Cortex of kidney (tissue), 1 donor: ENCODE measurements at places on chromosomes 5 and 9.

DNA sequence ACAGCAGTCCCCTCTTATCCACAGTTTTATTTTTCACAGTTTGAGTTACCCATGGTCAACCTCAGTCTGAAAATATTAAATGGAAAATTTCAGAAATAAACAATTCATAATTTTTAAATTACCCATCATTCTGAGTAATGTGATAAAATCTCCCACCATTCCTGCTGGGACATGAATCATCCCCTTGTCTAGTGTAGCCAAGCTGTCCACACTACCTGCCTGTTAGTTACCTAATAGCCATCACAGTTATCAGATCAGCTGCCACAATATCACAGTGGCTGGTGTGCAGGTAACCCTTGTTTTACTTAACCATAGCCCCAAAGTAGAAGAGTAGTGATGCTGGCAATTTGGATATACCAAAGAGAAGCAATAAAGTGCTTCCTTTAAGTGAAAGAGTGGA lies 10.7 kb downstream of the PLGRKT start:
- DNase-seq = no peak

DNA sequence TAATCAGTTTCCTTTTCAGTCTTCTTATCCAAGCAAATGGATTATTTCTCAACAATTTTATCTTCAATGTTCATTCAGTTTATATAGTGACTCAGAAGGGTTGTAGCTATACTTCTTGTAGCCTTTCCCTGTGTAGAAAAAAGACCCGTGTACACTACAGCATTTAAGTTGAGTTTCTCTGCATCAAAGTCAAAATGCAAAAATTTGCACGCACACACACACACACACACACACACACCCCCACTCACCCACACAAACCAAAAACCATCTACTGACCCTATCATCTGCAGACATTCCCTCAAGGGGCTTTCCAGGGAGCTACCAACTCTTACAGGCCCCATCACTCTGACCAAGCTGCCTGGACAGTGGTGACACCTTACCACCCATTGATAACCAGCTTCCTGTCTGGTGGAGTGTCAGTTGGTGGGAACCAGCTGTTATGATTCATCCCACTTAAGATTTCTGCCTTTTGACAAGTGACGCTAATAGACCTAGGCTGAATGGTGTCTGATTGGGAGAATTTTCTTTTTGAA lies 12.2 kb upstream of the ELL2 start:
- DNase-seq = no peak

DNA sequence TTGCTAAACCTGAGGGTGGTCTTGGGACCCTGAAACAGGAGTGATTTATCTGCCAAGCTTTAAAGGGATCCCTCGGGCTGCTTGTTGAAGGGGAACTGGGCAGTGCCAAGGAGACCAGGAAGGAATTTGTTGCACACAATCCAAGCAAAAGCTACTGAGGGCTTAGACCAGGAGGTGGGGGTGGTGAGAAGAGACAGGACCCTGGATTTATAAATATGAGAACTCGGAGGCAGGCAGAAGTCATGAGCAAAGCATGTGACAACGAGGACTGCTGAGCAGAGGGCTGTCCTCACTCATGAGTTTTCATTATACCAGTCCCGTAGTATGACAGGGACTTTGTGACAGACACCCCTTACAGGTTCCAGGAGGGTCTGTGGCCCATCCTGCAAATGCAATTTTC lies 237.3 kb downstream of the DRD1 start:
- no peak for DNase-seq

- no peak for DNase-seq
These were observed 21.8 kb downstream of the MCTP1 start for GRCh38 chr5:95262933-95263660.

GRCh38 chr9:105053209-105053652 lies 125.3 kb upstream of the ABCA1 start:
- DNase-seq = no peak

GRCh38 chr9:103364753-103365152 lies 369.6 kb downstream of the CYLC2 start:
- DNase-seq = no peak

- no peak for DNase-seq
These were observed 205.6 kb downstream of the PSAT1 start for GRCh38 chr9:78502566-78502965.

GRCh38 chr9:70578720-70579119 lies 164.3 kb upstream of the KLF9 start:
- no peak for DNase-seq

DNA sequence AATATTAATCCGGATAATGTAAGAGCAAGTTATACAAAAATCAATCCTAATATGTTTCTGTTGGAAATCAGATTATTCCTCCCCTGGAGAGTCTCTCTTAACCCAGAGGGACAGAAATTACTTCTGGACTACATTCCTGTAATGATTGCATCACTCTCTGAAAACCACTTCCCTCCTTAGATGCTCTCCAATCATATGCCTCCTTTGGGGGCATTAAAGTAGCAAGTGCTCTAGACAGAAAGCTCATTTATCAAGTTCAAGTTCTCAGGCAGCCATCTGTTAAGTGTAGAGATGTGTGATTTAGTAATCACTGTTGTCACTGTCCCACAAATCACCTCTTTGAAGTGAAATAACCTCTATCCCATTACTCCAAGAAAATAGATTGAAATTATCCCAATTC lies 247.1 kb downstream of the SLCO4C1 start:
- no peak for DNase-seq

DNA sequence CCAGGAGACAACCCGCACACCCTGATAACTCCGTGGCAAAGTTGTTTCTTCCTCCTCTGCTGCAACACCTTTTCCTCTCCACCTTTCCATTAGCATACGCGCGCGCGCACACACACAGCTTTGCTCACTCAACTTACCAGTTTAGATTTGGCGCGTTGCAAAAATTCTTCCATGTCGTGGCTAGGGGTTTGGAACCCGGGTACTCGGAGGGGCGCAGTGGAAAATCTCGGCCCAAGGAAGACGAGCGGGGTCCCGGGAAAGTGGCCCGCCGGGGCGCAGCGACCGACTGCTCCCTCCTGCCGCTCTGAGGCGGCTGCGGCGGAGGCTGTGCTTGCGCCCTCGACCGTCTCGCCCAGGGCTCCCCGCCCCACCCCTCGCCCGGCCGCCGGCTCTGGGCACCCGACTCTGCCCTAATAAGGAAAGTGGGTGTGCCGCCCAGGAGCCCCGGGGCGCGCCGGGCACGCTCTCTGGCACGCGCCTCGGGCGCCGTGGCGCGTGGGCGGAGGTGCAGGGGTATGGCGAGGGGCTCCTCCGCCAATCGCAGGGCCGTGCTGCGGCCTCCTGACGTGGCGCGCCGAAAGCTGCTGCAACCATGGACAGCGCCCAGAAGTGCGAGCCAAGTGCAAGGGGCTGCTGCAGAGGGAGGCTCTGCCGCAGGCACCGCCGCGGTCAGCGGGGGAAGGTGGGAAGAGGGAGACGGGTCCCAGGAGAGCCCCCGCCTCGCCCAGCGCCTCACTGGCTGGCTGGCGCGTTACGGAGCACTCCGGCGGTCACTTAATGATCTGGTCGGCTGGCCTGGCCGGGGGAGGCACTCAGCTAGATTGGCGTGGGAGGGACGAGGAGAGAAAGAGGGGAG lies at the start of gene PRUNE2:
TSS of gene PRUNE2 (minus strand) at position 324 of the 856 bp plus-strand sequence. CDS start at position 173, 151 bp downstream.
- DNase-seq = no peak

GRCh38 chr5:160462167-160462566 lies 40.5 kb downstream of the PTTG1 start:
- no peak for DNase-seq

DNA sequence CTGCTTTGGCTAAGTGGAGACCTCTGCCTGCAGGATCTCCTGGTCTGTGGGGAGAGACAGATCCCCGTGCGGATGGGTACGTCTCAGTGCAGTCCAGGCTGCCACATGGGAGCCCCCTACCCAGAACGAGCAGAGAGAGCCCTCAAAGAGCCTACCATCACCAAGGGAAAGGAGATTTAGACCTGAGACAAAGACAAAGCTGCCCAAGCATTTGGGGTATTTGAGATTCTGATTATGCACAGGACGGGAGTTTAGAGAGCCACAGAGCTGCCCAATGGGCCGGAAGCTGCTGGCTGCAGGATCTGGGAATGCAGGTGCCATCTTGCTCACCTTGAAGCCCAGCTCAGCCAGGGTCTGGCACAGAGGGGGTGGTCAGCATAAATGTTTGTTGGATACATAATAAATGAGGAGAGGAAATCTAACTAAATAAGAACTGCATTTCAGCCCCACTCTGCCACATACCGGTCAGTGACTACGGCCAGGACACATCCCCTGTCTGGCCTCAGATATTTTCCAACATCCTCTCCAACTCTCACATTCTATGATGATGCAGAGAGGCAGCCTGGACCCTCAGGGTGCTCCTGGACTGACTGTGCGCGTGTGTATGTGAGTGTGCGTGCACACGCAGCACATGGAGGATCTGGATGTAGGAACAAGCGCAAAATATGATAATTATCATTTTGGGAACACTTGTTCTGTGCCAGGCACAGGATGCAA lies 157.8 kb downstream of the FGF18 start:
- no peak for DNase-seq

DNA sequence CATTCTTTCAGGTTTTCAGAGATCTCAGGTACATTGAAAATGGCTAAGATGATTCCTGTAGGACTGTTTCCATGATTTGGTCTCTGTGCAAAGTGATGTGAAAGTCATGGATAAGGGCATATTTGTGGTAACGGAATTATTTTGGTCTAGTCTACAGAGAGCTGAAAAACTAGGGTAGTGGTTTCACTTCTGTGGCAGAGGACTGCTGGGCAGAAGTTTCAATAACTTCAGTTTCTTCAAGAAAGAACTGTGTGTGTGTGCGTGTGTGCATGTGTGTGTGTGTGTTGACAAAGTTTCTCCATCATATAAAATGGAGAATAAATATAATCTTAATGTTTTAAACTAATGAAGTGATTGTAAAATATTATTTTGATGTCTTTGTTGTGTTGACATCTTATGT lies 4.3 kb downstream of the CNOT8 start:
- no peak for DNase-seq

- no peak for DNase-seq
These were observed 1426.5 kb upstream of the C9orf72 start for GRCh38 chr9:28999806-29000205.

DNA sequence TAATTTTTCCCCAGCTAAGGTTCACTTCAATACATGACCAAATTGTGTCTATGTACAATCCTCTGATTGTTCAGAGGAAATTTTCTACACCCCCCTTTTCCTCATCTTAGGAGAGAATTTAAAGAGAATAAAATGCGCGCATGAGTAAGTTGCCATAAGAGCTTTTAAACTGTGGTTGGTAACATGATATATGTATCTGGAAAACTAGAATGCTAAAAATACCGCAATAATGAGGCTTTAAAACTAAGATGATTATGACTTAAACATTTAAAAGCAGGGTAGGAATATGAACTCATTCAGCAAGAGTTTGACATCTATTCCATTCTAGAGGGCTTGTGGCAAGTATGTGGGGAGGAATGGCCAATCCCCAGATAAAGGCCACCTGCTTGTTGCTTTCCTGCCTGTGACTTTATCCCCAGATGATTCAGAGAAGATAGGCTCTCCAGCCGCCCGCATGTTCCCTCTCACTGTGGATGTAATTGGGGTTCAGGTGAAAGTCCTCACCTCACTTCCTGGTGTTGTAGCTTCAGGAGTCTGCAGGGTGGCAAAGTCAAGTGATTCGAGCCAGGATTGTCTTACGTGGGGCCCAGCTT lies 26.5 kb upstream of the BASP1 start:
- DNase-seq = no peak

DNA sequence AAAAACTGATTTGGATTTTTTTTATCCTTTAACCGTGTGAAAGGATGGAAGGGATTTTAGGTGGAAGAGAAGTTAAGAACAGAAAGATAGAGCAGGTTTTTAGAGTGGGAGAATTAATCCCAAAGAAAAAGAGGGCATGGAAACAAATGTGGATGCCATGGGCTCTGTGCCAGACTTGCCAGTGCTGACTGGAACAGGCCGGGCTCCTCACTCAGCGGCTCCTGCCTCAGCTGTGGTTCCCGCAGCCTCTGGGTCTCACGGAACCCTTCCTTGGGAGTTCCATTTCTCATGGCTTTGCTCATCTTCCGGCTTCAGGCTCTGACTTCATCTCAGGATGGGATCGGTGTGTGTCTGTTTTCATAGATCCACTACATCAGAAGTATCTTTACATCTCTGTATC lies 30.4 kb upstream of the SLC2A8 start:
- DNase-seq = no peak

DNA sequence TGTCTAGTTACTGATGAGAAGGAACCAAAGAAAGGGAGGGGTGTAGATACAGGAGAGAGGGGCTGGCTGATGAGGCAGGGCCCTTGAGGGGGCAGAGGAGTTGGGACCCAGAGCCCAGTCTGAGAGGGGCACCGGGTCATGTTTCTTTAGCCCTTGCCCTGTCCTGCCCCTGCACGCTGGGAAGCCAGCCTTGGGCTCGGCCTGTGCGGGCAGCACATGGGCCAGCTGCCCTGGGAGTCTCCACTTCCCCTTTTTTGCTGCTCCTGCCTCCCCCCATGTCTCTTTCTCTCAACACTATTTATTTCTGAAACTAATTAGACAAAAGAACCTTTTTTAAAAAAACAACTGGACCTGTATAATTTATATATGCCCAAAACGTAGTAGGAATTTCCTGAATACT lies 20.5 kb downstream of the MVB12B start:
- DNase-seq = no peak

DNA sequence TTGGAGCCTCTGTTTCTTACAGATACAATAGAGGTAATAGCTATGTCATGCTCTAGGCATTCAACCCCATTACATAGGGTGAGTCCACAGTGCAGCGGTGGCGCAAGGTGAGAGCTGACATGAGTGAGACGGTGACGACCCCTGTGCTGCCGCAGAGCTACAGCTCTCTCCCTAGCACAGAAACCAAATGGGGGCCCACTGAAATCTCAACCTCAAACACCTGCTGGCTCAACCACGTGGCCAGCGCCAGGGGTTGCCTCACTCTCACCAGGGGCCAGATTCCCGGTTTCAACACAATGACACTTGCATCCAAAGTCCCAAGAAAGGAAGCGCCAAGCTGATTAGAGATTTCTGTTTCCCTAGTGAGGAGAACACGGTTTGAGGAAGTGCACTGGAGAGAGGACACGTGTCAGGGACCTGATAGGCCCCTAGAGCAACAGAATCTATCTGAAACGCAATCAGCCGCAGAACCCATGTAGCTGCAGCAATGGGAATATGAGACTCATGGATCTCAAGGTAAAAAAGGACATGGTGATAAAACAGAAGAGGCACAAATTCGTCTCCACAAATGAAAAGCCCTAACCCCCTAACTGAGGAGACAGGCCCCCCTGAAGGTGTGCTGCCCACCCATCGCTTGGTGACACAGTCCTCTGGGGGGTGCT lies 114.3 kb downstream of the CRB2 start:
- DNase-seq = no peak

- no peak for DNase-seq
These were observed 63.3 kb upstream of the SMC5 start for GRCh38 chr9:70195456-70195855.

- DNase-seq = no peak
These were observed 34.8 kb downstream of the ITGA2 start for GRCh38 chr5:53023969-53024368.

DNA sequence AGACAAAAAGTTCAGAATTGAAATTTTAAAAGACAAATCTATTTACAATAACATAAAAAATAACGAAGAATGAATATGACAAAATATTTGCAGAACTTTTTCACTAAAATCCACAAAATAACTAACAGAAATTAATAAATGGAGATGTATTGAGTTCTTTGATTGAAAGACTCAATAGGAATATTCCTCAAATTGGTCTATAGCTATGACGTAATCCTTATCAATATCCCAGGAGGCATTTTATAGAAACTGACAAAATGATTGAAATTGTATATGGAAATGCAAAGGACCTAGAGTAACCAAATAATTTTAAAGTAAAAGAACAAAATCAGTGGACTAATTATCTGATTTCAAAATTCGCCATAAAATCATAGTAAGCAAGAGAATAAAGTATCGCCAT lies 328.7 kb downstream of the MED10 start:
- DNase-seq = no peak

GRCh38 chr5:114726131-114726530 lies 364.3 kb downstream of the KCNN2 start:
- no peak for DNase-seq
